ENCODE measurements at places on chromosomes 2 and 18.

GRCh38 chr2:224442071-224442967 is 40.4 kb upstream of the FAM124B start:
- DNase-seq, result peak; percentile 22

- no peak for DNase-seq
Observed at GRCh38 chr18:22195052-22195451, 25.7 kb downstream of the GATA6 start.

DNA sequence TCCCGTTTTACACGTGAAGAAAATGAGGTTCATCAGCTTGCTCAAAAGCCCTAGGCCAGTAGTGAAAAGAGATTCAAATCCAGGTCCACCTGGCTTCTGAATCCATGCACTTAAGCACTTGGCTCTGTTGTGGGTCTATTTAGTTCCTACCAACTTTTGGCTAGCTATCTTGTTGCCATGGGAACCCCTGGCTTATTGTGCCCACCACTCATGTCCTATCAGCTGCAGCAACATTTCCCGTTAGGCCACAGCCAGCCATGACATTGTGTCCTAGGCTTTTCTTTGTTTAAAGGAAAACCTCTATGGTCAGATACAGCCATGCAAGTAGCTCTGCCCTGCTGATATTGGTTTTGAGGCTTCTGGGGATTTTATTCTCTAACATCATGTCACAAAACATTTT is 49.8 kb downstream of the PLEK start:
- DNase-seq, result no peak

GRCh38 chr2:43898134-43898837 is 59.5 kb downstream of the ABCG8 start:
- DNase-seq, result no peak

DNA sequence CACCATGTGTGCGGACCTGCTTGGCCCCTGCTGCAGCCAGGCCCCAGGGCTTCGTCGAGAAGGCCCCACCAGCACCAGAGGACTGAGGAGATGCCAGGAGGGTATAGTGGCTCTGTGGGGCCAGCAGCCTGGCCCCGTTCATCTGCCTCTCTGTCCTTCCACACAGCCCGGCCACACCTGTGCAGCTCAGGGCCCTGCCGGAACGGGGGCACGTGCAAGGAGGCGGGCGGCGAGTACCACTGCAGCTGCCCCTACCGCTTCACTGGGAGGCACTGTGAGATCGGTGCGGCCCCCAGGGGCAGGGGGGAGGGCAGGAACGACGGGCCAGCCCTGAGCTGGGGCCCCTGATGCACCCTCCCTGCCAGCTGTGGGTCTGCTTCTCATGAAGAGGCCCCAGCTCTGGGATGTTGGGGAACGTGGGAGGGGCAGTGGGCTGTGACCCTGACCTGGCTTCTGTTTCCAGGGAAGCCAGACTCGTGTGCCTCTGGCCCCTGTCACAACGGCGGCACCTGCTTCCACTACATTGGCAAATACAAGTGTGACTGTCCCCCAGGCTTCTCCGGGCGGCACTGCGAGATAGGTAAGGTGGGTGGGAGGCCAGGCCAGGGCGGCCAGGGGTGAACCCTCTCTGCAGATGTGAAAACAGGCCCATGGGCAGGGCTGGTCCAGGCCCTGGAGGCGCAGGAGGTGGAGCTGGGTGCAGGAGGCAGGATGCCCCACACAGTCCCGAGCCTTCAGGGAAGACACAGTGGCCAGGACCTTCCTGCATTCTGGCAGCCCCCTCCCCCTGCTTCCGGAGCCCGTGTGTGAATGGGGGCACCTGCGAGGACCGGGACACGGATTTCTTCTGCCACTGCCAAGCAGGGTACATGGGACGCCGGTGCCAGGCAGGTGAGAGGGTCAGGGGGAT is 50.3 kb downstream of the MTERF4 start:
- DNase-seq, result peak; percentile 16

GRCh38 chr2:138293045-138293444 is 208.5 kb upstream of the SPOPL start:
- DNase-seq, result no peak

DNA sequence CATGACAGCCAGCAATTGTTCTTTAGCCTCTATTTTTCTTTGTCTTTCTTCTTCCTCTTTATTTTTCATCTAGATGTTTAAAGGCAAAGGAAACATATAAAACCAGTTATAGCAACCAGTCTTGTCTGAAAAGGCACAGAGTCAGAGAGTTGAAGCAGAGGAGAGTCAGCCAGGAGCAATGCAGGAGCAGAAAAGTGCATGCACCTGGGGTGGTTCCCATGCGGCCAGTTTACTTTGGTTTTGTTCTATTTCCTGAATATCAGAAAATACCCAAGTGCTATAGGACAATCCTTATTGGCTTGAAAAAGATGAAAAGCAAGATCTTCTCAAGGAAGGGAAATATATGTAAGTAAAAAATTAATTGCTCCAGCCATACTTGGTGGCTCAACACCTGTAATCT is 44.9 kb downstream of the CFAP210 start:
- no peak for DNase-seq

DNA sequence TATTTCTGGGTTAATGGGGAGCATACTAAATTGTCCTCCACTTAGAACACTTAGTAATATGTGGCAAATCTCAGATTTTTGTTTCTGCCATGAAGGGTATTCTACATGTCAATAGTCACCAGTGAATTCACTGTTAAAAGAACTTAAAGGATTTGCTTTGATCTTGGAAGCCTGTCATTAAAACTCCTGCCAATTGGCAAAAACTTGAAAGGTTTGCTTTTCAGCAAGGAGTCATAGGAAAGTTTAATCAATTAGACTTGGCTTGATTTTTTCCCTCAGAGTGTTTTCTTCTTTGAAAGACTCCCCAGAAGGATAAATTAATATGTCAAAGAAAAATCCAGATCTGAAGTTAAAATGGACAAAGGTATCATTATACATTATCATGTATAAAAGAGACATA is 671.9 kb upstream of the PKDCC start:
- DNase-seq, result no peak

DNA sequence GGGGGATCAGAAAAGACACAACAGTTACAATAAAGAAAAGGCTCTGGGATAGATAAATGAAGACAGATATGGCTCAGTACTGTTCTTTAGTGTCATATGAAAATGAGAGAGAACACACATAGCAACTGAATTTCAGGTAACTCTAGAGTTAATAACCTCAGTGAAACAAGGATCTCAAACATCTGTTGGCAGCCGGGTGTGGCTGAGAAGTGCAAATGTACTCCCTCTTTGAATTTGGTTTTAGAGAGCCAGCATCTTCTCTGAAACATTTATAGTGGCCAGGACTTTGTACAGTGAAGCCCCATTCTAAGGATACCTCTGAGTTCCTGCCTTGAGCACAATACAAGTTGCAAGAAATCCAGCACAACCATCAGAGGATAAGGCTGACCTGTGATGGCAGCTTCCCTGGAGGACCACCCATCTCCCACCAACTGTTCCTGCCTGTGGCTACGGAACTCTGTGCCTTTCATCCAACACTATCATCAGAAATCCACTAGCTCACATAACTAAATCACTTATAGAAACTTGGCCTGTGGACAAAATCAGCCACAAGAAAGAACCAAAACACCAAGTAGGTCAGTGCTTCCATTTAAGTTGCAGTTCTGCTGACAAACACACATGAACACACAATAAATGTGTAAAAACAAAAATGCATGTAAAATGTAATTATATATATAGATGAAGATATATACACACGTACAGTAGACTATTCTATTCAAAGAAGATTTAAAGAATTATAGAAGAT is 37.3 kb upstream of the PEX13 start:
- DNase-seq, result no peak

- DNase-seq, result no peak
Observed at GRCh38 chr2:179606141-179606540, 255.3 kb downstream of the ZNF385B start.

DNA sequence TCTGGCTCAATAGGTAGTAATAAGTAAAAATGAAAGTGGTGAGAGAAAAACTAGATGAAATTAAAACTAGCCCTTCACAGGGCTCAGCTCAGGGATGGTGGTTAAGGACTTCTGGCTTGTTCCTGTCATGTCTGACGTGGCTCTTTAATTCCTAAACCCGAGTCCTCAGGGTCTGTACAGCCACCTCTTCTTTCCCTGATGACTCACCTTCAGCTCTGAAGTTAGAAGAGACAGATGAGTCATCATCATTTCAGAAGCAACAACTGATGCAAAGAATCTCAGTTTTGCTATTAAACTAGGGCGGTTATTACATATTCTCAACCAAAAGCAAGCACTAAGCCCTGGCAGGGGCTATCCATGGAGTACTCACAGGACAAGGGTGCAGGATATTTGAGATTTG is 24.0 kb upstream of the ITGB6 start:
- peak; percentile 24 for DNase-seq

DNA sequence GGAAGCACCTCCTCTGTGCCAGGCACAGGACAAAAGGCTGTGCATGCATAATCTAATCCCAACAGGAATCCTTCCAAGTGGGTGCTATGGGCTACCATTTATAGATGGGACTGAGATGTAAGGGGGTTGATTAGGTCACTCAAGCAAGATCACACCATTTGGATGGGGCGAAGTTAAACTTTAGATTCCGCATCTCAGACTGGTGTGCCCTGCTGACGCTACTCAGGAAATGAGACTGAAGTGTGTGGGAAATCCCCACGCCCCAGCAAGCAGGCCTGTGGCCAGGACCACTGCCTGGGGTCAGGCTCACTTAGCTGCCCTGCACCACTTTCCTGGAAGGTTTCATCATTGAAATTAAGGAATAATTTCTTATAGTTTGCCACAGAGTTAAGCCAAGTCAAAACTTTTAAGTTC is 70.5 kb upstream of the PPP1CB start:
- peak; percentile 62 for DNase-seq

DNA sequence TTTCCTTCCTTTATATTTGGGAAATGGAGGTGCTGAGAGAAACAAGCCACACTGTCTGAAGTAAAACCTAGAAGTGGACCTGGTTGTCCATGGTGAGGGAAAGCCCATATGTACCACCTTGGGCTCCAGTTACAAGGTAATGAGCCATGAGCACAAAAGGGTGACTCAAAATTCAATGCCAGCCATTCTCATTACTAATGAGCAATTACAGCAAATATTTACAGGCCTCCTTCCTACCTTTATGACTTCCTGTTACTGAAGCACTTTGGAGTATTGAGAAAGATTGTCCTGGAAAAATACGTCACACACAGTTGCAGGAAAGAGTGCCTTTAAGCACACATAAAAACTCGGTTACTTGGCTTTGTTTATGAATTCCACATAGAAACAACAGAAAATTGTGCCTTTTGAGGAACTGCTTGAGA is 9.1 kb downstream of the EPAS1 start:
- no peak for DNase-seq

DNA sequence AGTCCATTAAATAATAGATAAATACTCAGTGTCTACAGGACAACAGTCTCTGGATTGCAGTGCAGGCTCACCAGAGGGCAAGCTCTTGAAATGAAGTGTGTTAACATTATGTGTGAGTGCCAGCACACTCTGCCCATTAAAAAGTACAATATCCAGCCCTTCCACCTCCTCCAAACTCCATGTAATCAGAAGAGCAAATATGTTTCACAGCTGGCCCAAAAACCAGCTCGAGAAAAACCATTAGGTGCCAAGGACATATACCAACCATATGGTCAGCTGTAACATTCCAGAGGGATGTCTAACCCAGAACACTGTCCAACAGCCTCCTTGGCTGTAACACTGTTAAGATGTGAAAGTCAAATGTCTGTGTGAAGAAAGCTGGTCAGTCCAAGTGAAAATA is 112.2 kb downstream of the ZNF385B start:
- no peak for DNase-seq

- no peak for DNase-seq
Observed at GRCh38 chr2:33272001-33272400, 204.4 kb upstream of the RASGRP3 start.

GRCh38 chr2:23940718-23941620 is 706 bp downstream of the UBXN2A start:
- peak; percentile 65 for DNase-seq

- no peak for DNase-seq
Observed at GRCh38 chr18:33128581-33128980, 311.9 kb downstream of the CCDC178 start.

GRCh38 chr2:212773808-212774339 is 235.3 kb upstream of the ERBB4 start:
- DNase-seq, result no peak

DNA sequence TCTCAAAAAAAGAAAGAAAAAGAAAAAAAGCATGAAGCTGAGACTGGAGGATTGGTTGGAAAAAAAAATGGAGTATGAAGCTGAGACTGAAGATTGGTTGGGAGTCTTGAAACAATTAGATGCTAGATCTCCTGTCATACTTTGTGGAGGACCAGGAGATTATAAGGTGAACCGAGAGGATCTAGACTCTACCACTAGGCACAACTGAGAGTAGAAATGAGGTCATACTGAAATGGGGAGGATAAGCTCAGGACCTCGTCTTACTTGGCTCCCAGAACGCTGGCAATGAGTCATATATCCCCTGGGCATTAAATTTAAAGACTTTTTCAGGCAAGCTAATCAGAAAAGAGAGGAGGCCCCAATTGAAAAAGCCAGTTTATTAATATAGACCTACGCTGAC is 3.3 kb upstream of the ORC2 start:
- no peak for DNase-seq

DNA sequence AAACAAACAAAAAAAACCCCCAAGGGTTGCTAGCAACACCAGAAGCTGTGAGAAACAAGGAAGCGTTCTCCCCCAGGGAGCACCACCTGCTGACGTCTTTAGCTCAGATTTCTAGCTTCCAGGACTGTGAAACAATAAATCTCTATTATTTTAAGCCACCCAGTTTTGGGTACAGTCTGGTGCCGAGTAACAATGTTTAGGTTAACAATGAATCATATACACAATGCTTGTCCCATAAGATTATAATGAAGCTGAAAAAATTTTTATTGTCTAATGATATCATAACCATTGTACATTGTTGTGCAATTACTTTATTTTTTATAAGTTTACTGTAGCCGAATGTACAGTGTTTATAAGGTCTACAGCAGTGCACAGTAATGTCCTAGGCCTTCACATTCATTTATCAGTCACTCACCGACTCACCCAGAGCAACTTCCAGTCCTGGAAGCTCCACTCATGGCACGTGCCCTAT is 72.1 kb upstream of the CAB39 start:
- DNase-seq, result no peak

DNA sequence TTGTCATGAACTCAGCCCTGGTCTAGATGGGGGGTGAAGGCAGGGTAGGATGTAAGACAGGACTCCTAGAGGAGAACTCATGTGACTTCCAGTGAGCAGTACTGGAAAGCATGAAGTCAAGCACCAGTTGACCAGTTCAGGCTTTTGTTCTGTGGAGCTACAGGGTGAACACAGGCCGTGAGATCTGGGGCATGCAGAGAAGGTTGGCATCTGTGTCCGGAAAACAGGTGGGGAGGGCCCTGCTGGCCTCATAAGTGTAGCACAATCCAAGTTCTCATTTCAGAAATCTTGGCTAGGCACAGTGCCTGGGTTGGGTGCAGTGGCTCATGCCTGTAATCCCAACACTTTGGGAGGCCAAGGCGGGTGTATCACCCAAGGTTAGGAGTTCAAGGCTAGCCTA is 50.9 kb upstream of the SPATS2L start:
- no peak for DNase-seq

GRCh38 chr2:71423817-71424420 is 29.4 kb upstream of the DYSF start:
- no peak for DNase-seq
